Renal pelvis (tissue), 12 donors: ENCODE measurements at places on chromosomes 13 and 19. TPM values are rescaled to one million over a fixed set of nuclear protein-coding genes. Genes with fewer than 3 reads are reported as not detected.

- no peak for DNase-seq
These were observed 1.4 kb downstream of the GGN start for GRCh38 chr19:38386300-38386970.

DNA sequence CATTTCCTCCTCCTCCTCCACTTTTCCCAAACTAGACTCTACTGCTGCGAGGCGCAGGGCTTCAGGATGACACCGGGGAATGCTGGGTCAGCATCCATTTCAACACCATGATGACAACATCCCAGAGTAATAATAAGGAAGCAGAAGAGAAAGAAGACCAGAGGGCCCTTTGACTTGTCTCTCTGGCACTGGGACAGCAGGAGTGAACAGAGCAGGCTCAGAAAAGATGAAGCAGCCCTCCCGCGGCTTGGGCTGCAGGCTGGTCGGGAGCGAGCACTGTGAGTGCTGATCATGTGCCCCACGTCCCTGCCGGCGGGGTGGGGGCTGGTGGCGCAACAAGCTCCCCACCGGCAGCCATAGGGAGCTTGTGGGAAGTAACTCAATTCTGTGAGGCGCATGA lies 30.5 kb downstream of the RANBP3 start:
- DNase-seq: no peak

GRCh38 chr13:20190481-20191310 lies 2.0 kb downstream of the GJB2 start:
- DNase-seq: no peak

DNA sequence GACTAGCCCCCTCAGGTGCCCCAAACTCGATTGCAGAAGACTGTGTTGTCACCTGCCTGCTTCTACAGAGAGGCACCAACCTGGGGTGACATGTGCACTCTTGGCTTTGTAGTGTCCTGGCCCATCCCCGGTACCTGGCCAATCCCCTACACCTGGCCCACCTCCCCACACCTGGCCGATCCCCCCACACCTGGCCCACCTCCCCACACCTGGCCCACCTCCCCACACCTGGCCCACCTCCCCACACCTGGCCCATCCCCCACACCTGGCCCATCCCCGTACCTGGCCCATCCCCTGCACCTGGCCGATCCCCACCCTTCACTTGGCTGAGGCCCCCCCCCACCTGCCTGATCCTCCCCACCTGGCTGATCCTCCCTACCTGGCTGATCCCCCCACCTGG lies 25.4 kb downstream of the ATP11A start:
- no peak for DNase-seq

DNA sequence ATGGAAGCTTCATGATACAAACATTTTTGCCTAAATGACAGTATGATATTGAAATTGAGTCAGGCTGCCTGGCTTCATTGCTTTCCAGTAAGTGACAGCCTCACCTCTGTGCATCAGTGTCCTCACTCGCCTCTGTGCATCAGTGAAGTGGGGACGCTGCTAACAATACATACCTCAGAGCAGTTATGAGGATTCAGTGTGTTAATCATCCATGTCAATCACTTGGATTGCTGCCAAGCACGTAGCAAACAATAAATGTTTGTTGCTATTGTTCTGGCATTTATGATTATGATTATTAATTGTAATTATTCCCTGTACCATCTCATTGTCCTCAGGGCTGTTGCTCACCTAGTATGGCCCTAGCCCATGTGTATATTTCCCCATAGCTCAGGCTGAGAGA lies 8.8 kb downstream of the PPP2R1A start:
- DNase-seq: no peak

DNA sequence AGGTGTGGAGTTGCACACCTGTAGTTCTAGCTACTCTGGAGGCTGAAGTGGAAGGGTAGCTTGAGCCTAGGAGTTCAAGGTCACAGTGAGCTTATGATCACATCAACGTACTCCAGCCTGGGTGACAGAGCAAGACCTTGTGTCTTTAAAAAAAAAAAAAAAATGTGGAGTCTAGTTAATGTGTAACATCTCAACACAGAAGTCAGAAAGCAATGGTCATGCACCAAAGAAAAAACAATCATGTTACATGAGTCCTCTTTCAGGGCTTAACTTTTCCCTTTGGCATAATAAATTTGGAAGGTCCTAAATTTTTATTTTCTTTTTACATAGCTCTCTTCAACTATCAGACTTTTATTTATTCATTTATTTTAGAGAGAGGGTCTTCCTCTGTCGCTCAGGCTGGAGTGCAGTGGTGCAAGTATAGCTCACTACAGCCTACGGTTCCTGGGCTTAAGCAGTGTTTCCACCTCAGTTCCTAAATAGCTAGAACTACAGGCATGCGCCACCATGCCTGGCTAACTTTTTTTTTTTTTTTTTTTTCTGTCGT lies 22.3 kb downstream of the SETDB2 start:
- peak; percentile 34 for DNase-seq

Gene C19orf12
- polyA plus RNA-seq: 27.6 TPM

Gene DPRX
- not detected for polyA plus RNA-seq

- no peak for DNase-seq
These were observed 1395.8 kb downstream of the EFNB2 start for GRCh38 chr13:105139380-105140285.

DNA sequence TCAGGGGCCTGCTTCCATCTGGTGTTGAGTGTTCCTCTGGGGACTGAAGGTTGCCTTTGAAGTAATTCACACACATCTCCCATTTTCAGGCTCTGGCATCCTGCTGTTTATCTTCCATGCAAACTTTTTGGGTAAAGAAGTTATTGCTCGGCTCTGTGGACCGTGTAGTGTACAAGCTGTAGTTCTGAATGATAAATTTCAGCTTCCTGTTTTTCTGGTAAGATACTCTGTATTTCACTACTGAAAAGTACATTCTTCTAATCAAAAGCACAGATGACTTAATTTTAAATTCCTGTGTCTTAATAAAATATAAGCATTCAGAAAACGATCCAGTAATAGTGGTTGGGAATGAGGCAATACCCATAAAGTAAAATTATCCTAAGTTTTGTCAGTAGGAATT lies 36.7 kb downstream of the MPHOSPH8 start:
- no peak for DNase-seq

DNA sequence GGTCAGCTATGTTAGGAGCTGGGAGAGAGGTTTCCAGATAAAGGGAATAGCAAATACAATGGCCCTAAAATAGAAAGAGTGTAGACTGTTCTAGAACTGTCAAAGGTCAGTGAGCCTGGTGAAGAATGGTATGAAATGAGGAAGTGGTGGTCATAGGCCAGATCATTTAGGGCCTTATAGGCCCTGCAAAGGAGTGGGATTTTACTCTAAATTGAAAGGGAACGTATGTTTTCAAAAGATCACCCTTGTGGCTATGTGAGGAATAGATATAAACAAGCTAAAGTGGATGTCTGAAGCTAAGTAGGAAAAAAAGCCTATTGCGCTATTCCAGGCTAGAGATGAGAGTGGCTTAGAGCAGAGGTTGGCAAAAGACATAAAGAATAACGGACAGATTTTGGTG lies 70.7 kb upstream of the TDRD3 start:
- no peak for DNase-seq

Gene ZSCAN22
- polyA plus RNA-seq: 4.1 TPM

Gene SEMA6B
- 3.9 TPM for polyA plus RNA-seq

Gene ZNF709
- polyA plus RNA-seq: 7.5 TPM

Gene ZNF563
- polyA plus RNA-seq: 4.2 TPM

Gene ACP7
- polyA plus RNA-seq: 0.67 TPM

DNA sequence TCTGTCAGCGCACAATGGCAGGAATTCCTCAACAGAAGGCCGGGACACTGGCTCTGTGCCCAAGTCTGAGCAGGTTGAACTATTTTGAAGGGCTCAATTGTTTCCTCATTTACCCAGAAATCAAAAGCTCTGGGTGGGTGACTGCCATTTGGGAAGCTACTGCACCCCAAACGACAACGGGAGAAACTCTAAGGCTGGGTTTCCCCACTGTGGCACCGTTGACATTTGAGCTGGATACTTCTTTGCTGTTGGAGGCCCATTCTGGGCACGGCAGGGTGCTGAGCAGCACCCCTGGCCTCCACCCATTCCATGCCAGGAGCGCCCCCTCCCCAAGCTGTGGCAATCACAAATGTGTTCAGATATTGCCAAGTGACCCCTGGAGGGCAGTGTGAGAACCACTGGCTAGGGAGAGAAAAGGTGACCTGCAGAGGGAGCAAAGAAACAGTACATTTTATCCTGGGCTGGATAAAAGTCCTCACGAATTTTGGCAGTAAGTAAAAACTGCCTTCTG lies 62.5 kb downstream of the RFX2 start:
- DNase-seq: no peak

- no peak for DNase-seq
These were observed 728.0 kb downstream of the GPC5 start for GRCh38 chr13:92126399-92126798.

Gene LCP1
- polyA plus RNA-seq: 8.9 TPM
